Stimulated activated CD4-positive, alpha-beta T cell treated with anti-CD3 and anti-CD28 coated beads, Interleukin-4, amount 100 ng/mL, for 48 hours (primary cell): ENCODE measurements at places on chromosomes 5 and 9.

DNA sequence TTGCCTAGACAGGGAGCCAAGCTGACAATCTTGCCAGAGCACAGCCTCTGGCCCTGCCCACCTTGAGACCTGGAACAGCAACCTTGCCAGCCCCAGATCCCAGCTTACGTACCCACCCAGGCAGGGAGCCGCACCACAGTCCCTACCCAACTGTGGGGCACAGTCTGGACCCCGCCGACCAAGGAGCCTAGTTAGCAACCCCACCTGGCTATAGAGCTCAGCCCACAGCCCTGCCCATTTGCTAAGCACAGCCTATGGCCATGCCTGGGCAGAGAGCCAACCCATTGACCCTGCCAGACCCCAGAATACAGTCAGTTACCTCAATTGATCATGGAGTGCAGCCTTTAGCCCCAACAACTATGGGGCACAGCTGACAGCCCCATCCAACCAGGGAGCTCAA lies 97.9 kb upstream of the SH3GL2 start:
- no peak for DNase-seq

DNA sequence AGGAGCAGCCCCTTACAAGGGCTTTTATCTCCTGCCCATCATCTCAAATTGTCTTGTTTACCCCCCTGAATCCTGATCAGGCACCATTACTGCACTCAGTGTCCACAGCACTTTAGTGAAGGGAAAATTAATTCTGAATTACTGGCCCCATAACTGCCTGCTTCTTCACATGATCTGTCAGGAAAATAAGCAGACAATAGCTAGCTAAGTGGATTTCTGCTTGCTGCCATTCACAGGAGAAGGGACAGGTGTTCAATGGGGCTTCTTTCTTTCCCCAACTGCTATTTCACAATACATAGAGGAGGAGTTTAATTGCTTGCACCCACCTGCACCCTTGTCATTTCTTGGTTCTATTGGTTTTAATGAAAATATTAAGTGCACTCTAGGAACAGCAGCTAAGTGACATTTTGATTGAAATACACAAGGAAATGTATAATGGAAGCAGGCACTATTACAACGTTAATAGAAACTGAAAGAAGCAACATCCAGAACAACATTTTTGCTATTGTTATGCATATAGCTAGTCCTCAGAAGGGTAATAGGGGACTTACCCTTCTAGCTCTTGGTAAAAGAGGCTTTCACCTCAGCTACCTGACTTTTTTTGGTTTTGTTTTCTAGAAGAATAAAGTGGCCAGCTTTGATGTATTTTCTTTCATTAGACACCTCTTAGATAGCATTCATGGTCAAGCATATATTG lies 599.3 kb upstream of the TLE4 start:
- no peak for DNase-seq

GRCh38 chr5:135095871-135096270 lies 61.8 kb upstream of the PITX1 start:
- DNase-seq, result no peak

GRCh38 chr5:75848077-75848476 lies 130.8 kb upstream of the POC5 start:
- no peak for DNase-seq

DNA sequence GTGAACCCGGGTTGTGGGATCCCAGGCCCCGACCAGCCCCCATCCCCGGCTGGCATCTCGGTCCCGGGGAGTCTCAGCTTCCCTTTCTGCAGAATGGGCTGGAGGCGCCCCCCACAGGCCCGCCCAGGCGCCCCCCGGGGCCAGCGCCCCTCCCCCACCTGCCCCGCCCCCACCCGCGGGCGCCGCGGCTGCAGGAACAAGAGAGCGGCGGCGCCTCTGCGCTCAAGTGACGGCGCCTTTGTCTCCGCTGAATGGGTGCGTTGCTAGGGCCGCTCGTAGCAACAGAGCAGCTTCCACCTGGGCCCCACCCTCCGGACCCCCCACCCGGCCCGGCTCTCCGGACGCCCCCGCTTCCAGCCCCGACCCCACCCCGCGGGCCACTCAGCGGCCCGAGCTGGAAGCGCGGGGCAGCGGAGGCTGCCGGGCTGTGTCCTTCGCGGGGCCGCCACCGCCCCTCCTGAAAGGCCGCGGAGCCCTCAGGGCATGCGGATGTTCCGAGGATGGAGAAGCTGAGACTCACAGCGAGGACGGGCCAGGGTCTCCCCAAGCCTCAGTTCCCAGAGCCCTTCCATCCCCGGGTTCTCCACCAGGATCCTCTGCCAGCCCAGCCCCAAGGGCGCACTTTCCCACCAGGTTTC lies 27.5 kb downstream of the ADGRD2 start:
- DNase-seq, result no peak
